ENCODE measurements at places on chromosomes 7 and 10.

- DNase-seq, result no peak
Observed at GRCh38 chr10:63760708-63761047, 239.5 kb downstream of the REEP3 start.

- DNase-seq, result no peak
Observed at GRCh38 chr7:47661051-47661714, 79.3 kb upstream of the TNS3 start.

DNA sequence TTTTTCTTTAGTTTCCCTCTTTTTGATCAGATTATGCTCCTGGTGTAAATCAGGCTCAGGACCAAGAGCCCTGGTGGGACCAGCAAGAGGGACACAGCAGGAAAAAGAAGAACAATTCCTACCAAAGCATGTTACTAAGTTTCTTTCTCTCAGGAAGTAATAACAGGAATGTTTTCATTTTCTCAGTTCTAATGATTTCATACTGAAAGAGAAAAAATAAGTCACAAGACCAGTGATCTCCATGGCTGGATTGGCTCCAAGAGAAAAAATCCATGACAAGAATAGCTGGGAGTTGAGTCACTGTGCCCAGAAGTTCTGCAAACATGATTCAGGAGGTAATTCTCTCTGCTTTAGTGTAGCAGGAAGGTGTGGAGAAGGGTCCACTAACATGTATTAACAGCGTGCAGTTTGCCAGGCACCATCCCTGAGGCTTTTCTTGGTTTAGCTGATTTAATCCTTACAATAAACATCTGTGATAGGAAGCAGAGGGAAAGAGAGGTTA lies 23.8 kb upstream of the IFIT2 start:
- DNase-seq, result no peak

- no peak for DNase-seq
Observed at GRCh38 chr10:34187201-34187600, 627.9 kb downstream of the PARD3 start.

- no peak for DNase-seq
Observed at GRCh38 chr7:92720604-92721350, 115.6 kb downstream of the CDK6 start.

GRCh38 chr10:49141541-49142332 lies 7.9 kb upstream of the FAM170B start:
- no peak for DNase-seq

DNA sequence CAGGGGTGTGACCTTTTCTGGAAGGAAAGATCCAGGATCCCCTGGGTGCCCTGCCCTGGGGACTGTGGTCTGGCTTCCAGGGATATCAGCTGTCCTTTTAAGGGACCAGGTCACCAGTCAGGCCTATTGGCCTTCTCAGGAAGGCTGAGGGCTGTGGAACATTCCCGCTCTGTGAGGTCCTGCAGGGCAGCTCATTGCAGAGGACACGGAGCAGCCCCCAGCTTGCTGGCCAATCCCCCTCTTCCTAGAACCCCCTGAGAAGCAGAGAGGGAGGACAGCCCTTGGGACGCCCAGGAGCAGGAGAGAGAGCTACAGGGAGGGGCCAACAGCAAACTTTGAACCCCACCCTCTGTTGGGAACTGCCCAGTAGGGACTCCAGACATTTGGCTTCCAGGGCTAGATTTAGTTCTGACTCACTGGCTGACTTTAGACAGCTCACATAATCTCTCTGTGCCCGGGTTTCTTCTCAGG lies 67.9 kb upstream of the COL13A1 start:
- no peak for DNase-seq

DNA sequence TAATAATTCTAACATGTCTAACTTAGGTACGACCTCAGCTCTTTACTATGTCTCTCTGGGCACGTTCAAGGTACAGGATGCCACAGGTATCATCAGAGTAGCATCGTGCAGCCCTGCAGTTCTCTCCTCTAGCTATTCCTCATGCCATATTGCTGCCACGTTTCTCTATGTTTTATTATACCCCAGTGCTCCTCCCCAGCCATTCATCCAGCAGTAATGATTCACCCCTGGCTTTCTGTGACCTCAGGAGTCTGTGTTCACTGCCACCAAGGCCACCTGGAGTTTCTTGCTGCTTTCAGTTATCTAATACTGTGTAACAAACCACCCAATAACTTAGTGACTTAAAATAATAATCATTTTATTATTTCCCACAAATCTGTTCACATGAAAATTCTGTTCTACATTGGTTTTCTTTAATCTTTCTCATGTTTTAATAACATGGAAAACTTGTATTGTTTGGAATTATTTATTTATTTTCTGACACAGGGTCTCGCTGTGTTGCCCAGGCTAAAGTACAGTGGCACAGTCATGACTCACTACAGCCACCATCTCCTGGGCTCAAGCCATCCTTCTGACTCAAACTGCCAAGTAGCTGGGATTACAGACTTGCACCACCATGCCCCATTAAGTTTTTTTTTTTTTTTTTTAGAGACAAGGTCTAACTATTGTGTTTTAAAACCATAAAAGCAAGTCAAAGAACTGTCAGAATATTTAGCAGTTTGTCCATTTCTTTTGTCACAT lies 21.8 kb downstream of the REEP3 start:
- DNase-seq, result no peak

GRCh38 chr10:19505320-19506312 lies 310.6 kb upstream of the PLXDC2 start:
- no peak for DNase-seq

- no peak for DNase-seq
Observed at GRCh38 chr10:97822261-97822687, 27.4 kb upstream of the GOLGA7B start.
